ENCODE measurements at places on chromosomes 2 and 18. TPM values are rescaled to one million over a fixed set of nuclear protein-coding genes. Genes with fewer than 3 reads are reported as not detected.

- peak overlapping the region; percentile 4 for H3K4me3 ChIP-seq
- DNase-seq = no peak
- H3K4me1 ChIP-seq = peaks cover 31% of the 10 kb centered on the region
- no peaks in the 10 kb centered on the region for H3K36me3 ChIP-seq
- no peaks in the 10 kb centered on the region for H3K27me3 ChIP-seq
- no peak overlapping the region for H3K27ac ChIP-seq
Measured at GRCh38 chr2:64731263-64731643, 77.5 kb upstream of the SERTAD2 start.

- H3K27ac ChIP-seq = no peak overlapping the region
- no peaks in the 10 kb centered on the region for H3K36me3 ChIP-seq
- DNase-seq = no peak
Measured at GRCh38 chr2:60532421-60532820, 21.0 kb downstream of the BCL11A start.

- H3K27ac ChIP-seq = no peak overlapping the region
- peaks cover 31% of the 10 kb centered on the region for H3K36me3 ChIP-seq
- DNase-seq = no peak
- no peaks in the 10 kb centered on the region for H3K4me1 ChIP-seq
- no peak overlapping the region for H3K4me3 ChIP-seq
Measured at GRCh38 chr2:106147665-106148064, 46.4 kb downstream of the UXS1 start.

GRCh38 chr2:23475036-23475435 is 90.1 kb downstream of the KLHL29 start:
- DNase-seq = peak; percentile 81
- H3K4me3 ChIP-seq = no peak overlapping the region
- no peak overlapping the region for H3K27ac ChIP-seq

DNA sequence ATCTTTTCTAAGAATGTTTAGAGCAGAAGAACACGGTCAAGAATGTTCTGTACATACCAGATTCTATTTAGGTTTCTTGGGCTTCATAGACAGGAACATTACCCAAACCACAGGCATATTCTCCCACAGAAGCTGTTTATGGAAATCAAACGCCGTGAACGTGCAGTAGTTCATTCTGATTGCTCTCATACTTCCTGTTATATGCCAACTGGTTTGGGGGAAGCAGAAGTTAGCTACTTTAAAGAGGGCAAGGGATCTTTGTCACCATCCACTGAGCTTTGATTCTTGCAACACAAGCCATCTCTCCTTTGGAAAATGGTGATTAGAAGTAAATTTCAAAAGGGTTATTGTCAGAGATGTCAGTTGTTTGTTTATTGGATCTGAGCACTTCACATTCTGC is 182.2 kb upstream of the NRP2 start:
- H3K4me3 ChIP-seq = no peak overlapping the region
- no peaks in the 10 kb centered on the region for H3K36me3 ChIP-seq
- no peak for DNase-seq
- H3K27ac ChIP-seq = no peak overlapping the region
- H3K27me3 ChIP-seq = no peaks in the 10 kb centered on the region

GRCh38 chr2:181849601-181850000 is 41.9 kb upstream of the ITPRID2 start:
- DNase-seq = no peak
- H3K27ac ChIP-seq = peak overlapping the region; percentile 12
- H3K4me3 ChIP-seq = no peak overlapping the region
- H3K27me3 ChIP-seq = no peaks in the 10 kb centered on the region
- H3K36me3 ChIP-seq = no peaks in the 10 kb centered on the region
- H3K4me1 ChIP-seq = no peaks in the 10 kb centered on the region

DNA sequence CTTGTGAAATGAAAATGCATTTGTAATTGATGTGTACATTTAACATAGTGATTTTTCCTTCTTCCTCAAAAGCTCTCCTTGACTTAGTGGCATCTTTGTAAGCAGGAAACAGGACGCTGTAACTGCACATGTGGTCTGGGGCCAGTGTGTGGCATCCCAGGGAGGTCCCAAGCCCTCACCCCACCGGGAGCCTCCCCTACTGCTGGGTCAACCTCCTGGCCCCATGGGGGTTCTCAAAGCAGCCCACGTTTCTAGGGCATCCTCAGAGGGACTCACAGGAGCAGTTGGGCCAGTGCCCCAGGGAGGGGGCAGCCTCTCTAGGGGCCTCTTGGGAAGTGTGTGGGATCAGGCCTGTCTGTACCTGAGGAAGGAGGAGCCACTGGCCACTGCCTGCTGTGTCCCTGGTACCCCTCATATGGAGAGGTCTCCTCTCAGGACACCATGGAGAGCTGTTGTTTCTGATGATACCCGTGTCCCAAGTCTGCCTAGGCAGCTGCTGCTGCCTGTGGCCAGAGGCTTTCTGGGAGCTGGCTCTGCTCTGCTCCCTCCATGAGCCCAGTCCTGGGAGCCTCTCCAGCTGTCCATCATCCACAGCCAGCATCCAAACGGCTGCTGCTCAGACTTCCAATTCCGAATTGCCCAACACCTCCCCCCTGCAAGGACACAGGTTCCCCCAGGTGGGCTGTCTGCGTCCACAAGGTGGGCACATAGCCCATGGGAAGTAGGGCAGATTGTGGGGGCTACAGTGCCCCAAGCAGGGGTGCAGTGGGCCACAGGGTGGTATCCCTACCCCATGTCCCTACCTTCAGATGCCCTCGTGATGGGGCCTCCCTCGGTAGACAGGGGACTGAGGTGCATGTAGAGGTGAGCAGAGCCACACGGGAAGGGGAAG is 13.4 kb downstream of the ARHGEF4 start:
- no peak for DNase-seq
- no peaks in the 10 kb centered on the region for H3K27me3 ChIP-seq
- no peaks in the 10 kb centered on the region for H3K4me1 ChIP-seq
- no peak overlapping the region for H3K27ac ChIP-seq
- no peak overlapping the region for H3K4me3 ChIP-seq

- H3K27ac ChIP-seq = no peak overlapping the region
- H3K4me3 ChIP-seq = no peak overlapping the region
- no peaks in the 10 kb centered on the region for H3K4me1 ChIP-seq
- no peak for DNase-seq
- H3K36me3 ChIP-seq = peaks cover 55% of the 10 kb centered on the region
Measured at GRCh38 chr18:45939236-45939635, 27.9 kb downstream of the EPG5 start.

DNA sequence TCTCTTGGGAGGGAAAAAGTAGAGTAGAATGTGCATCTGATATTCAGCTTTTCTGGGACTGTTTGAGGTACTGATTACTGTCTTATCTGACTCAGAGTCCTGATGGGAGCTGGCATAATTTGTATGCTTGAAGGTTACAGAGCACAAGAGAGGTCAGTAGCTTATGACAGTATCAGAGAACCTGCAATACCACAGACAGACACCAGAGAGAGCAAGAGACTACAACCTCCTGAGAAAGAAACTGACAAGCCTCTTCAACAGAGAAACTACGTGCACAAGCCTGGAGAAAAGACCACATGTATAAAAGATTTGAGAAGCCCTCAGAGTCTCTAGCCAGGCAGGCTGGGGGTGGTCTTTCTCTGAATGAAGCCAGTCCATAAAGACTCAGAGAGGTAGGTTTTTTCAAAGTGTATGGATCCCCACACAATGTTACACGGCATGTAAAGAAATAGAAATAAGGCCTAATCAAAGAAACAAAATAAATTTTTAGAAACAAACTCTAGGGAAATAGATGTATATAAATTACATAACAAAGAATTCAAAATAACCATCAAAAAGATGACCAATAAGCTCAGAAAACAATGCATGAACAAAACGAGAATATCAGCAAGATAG is 568.3 kb downstream of the LRRTM4 start:
- H3K4me1 ChIP-seq = no peaks in the 10 kb centered on the region
- no peaks in the 10 kb centered on the region for H3K27me3 ChIP-seq
- no peak overlapping the region for H3K27ac ChIP-seq
- H3K36me3 ChIP-seq = no peaks in the 10 kb centered on the region
- DNase-seq = peak; percentile 87
- no peak overlapping the region for H3K4me3 ChIP-seq

DNA sequence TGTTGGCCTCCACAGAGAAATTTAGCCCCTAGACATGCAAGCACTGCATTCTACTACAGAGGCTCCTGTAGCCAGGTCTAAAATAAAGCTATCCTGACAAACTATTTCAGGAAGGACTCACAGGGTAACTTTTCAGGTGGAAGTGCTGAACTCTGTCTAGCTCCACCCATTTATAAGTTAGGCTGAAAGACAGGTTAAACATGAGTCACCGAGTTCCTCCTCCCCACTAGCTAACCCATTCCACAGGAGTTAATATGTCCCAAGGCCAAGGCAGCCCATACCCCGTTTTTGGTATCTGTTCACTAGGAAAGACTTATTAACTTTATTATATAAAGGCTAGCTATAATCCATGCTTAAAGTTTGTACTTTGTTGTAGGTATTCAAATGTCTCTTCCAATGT is 3.5 kb downstream of the CWC22 start:
- no peak for DNase-seq
- H3K4me3 ChIP-seq = no peak overlapping the region
- H3K27ac ChIP-seq = no peak overlapping the region
- H3K4me1 ChIP-seq = no peaks in the 10 kb centered on the region
- no peaks in the 10 kb centered on the region for H3K27me3 ChIP-seq
- H3K36me3 ChIP-seq = peaks cover 15% of the 10 kb centered on the region

- H3K36me3 ChIP-seq = no peaks in the 10 kb centered on the region
- no peak overlapping the region for H3K4me3 ChIP-seq
- no peaks in the 10 kb centered on the region for H3K27me3 ChIP-seq
- H3K27ac ChIP-seq = no peak overlapping the region
- H3K4me1 ChIP-seq = no peaks in the 10 kb centered on the region
- DNase-seq = no peak
Measured at GRCh38 chr2:80154231-80154915, 150.2 kb downstream of the LRRTM1 start.

GRCh38 chr2:227057060-227057459 is 106.9 kb downstream of the COL4A4 start:
- H3K27ac ChIP-seq = no peak overlapping the region
- no peaks in the 10 kb centered on the region for H3K36me3 ChIP-seq
- no peaks in the 10 kb centered on the region for H3K27me3 ChIP-seq
- H3K4me1 ChIP-seq = no peaks in the 10 kb centered on the region
- DNase-seq = no peak
- no peak overlapping the region for H3K4me3 ChIP-seq

DNA sequence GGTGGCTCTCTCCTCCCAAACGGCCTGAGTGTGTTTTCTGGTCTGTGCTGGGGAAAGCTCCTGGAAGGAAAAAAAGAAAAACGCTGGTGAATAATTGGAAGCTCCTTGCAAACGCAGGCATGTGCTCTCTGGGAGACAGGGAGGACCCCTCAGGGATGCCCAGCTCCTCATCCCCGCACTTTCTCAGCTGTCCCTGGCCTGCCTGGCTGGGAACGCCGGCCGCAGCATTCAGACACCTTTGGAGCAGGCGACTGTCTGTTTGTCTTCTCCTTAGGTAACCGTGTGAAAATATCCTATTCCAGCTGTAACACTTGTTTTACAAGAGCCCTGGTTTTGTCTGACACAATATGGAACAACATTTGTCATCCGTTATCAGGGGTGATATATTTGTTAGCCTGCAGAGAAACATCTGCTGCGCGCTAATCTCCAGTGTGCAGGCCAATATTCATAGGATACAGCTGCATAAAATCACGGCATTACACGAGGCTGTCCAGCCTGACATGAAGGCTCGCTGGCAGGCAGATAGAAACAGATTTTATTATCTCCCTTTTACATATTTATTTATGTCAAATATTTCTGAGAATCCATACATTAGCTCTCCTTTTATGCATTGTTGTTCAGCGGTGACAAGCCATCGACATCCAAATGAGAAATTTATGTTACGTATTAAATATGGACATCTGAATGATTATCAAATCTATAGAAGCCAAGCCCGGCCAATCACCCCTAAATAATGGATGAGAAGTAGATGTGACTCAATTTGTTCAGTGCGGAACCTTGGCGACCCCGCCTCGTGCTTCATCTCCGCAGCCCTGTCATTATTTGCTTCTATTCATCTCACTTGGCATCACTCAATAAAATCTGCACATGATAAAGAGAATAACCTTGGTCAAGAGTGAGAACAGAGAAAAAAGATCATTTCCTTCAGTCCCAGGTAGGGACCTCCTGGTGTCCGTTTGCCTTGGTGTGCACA is 675.1 kb upstream of the SALL3 start:
- H3K27ac ChIP-seq = peak overlapping the region; percentile 36
- no peak overlapping the region for H3K4me3 ChIP-seq
- DNase-seq = no peak
- no peaks in the 10 kb centered on the region for H3K36me3 ChIP-seq
- no peaks in the 10 kb centered on the region for H3K27me3 ChIP-seq
- no peaks in the 10 kb centered on the region for H3K4me1 ChIP-seq

DNA sequence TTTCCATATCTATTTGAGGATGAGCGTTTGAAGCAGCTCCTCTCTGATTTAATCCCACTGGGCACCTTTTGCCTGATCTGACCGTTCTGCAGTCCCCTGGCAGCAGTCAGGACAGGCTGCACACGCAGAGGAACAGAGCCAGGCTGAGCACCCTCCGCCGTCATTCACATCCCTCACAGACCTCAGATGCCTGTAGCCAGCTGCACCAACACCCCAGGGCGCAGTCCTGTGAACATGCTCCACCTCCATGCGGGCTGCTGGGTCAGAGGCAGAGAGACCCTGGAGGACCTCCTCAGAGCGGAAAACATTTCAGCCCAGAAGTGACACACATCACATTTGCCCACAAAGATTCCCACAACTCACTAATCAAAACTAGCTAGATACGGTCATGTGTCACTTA is 146.1 kb downstream of the SEPTIN10 start:
- no peak overlapping the region for H3K4me3 ChIP-seq
- no peaks in the 10 kb centered on the region for H3K4me1 ChIP-seq
- no peaks in the 10 kb centered on the region for H3K36me3 ChIP-seq
- H3K27ac ChIP-seq = no peak overlapping the region

GRCh38 chr2:98649135-98649991 is 41.0 kb downstream of the UNC50 start:
- H3K36me3 ChIP-seq = no peaks in the 10 kb centered on the region
- no peak overlapping the region for H3K4me3 ChIP-seq
- H3K4me1 ChIP-seq = no peaks in the 10 kb centered on the region
- no peak overlapping the region for H3K27ac ChIP-seq

The UGT1A4 gene
- total RNA-seq = not detected

The FAM161A gene
- 15.1 TPM for total RNA-seq

The TRABD2A gene
- 4.3 TPM for total RNA-seq

The CDK15 gene
- total RNA-seq = 0.16 TPM

The HOXD13 gene
- total RNA-seq = 0.35 TPM

The B3GNT7 gene
- total RNA-seq = 33.2 TPM

All from endodermal cell (in vitro differentiated cells).